ENCODE measurements at places on chromosomes 13 and 19.

GRCh38 chr13:46124531-46124966 lies 19.7 kb upstream of the CPB2 start:
- no peak for DNase-seq

GRCh38 chr19:4053423-4054324 lies 13.0 kb downstream of the ZBTB7A start:
- no peak for DNase-seq

GRCh38 chr19:16249826-16250404 lies 52.2 kb downstream of the AP1M1 start:
- no peak for DNase-seq

DNA sequence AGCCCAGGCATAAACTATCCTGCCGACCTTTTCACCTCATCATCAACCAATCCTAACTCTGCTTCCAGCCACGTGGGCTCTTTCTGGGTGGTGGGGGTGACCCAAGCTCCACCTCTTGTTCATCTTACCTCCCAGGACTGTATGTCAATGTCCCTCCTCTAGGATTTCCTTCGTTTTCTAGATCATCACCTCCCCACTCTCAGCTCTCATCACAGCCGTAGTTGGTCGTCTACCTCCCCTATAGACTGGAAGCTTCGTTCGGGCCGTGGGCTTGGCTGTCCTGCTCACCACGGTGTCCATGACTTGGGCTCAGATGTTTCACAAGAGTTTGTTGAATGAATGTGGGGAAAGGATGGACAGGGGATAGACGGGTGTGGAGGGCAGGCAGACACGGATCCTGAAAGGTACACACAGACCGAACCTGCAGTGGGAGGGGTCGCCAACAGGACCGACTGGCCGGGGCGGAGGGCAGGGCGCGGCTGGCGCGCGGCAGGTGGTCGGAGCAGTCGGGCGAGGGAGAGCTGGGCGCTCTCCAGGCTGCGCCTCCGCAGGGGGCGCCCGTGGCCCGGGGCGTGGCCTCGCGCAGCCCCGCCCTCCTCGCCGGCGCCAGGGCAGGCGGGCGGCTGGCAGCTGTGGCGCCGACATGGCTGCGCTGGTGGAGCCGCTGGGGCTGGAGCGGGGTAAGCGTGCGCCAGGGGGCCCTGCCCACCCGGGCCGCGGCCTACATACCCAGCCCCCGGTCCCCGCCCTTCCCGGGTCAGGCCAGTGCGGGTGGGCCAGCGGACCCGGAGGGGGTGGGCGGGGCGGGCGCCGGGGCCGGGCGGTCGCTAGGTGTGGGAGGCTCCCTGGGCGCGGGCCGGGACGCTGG lies at the start of gene LIN7B:
TSS of gene LIN7B (plus strand) at position 609 of the 868 bp plus-strand sequence. CDS start at position 644, 35 bp downstream.
- DNase-seq: peak; percentile 64

DNA sequence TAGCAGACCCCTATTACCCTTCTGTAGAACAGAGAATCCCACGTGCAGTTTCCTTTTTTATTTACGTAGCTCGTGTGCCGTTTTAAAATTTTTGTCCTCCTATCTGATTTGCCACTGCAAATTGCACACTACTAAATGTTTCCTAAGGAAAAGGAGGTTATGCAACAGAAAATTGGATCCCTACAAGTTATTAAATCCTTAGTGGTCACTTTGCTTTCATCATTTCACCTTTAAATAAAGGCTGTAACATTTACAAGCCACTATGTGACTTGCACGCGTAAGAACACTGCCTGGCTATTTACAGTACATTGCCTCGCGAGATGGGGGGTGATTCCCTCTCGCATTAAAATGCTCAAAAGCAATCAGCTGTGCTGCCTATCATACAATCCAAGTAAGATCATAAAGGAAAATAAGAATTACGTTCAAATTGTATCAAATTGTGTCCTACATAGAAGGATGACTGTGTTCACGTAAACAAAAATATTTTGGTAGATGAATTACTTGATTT lies 525.6 kb downstream of the SUCLA2 start:
- DNase-seq: no peak

GRCh38 chr13:69903081-69903480 lies 204.5 kb upstream of the ATXN8OS start:
- no peak for DNase-seq

- no peak for DNase-seq
These were observed 40.9 kb downstream of the GSX1 start for GRCh38 chr13:27833206-27833605.

- DNase-seq: no peak
These were observed 1486.8 kb downstream of the EFNB2 start for GRCh38 chr13:105048677-105049076.

DNA sequence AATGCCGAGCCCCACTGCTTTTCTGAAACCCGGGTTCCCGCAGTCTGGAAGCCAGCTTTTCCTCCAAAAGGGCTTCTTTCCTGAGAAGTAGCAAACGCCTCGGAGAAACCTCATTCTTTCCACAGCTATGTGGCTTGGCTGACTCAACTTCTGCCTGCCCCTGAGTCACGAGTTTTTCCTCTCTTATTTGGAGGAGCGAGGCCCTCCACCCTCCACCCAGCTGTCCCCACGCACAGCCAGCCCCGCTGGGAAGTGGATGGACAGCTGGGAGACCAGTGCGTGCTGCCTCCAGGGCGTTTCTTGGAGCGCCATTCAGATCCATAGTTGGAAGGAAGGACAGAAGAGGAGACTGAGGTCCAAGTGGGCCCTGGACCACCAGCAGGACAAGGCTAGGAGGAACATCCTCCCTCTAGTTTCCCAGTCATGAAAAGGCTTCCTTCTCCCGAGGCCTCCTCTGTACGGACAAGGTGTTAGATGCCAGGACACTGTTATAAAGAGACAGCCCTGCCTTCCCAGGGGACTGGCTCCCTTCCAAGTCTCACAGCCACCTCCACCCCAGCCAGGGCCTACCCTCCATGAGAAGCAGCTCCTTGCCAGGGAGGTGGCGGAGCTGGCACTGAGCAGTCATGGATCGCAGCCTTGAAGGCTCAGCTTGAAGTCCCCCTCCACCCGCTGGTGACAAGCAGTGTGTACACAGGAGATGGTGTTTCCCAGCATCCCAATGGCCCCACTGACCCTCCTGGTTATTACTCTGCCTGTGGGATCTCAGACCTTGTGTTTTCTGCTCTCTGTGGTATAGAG lies 2.5 kb upstream of the PLEKHF1 start:
- DNase-seq: no peak

GRCh38 chr13:110457361-110457760 lies 104.2 kb downstream of the RAB20 start:
- no peak for DNase-seq

GRCh38 chr13:43920965-43921674 lies 41.4 kb downstream of the LACC1 start:
- no peak for DNase-seq

- no peak for DNase-seq
These were observed 37.8 kb upstream of the SLC7A10 start for GRCh38 chr19:33263325-33264023.

GRCh38 chr19:29578349-29578748 lies 27.7 kb upstream of the POP4 start:
- no peak for DNase-seq

- no peak for DNase-seq
These were observed 309.4 kb upstream of the KLF12 start for GRCh38 chr13:74443631-74444030.

- no peak for DNase-seq
These were observed 528.9 kb downstream of the DACH1 start for GRCh38 chr13:71338070-71338469.

DNA sequence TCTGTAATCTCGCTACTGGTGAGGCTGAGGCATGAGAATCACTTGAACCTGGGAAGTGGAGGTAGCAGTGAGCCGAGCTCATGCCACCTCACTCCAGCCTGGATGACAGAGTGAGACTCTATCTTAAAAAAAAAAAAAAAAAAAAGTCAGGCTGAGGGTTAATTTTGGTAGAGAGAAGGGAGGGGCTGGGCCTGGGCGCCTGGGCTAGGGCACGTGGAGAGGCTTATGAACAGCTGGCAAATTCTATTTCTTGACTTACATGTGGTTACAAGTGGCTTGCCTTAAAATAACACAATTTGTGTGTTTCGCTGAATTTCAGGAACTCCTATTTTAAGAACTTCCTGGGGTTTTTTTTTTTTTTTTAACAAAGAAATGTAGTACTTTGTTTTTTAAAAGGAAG lies 47.6 kb upstream of the MAP3K10 start:
- DNase-seq: no peak

- no peak for DNase-seq
These were observed 360.9 kb downstream of the FGF9 start for GRCh38 chr13:22031702-22032286.

GRCh38 chr13:48885027-48885395 lies 90.7 kb upstream of the FNDC3A start:
- no peak for DNase-seq

GRCh38 chr13:74651121-74651520 lies 516.9 kb upstream of the KLF12 start:
- DNase-seq: no peak

DNA sequence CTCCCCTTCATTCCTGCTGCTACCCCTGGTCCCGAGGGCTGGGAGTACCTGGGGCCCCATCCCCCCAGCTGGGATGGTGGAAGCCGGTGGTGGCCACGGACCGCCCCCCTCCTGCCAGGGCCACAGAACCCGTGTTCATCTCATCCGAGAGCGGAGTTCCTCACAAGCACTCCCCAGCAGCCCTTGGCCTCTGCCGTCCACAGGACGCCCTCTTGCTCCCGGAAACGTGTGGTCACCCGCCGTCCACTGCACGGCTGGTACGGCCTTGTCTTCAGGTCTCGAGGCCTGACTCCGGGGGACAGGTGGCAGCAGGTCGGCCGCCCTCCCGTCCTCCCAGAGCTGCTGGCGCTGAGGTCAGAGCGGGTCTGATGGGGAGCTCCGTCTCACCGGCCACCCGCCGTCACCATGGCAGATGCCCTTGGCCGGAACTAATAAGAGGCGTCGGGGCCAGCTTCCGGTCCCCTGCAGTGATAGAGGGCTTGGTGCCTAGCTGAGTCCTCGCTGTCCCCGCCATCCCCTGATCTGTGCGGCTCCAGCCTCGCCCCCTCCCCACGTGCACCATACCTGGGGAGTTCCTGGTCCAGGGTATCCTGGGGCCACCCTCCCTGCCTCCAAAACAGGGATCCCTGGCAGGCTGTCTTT lies 16.5 kb upstream of the CSNK1G2 start:
- DNase-seq: no peak

DNA sequence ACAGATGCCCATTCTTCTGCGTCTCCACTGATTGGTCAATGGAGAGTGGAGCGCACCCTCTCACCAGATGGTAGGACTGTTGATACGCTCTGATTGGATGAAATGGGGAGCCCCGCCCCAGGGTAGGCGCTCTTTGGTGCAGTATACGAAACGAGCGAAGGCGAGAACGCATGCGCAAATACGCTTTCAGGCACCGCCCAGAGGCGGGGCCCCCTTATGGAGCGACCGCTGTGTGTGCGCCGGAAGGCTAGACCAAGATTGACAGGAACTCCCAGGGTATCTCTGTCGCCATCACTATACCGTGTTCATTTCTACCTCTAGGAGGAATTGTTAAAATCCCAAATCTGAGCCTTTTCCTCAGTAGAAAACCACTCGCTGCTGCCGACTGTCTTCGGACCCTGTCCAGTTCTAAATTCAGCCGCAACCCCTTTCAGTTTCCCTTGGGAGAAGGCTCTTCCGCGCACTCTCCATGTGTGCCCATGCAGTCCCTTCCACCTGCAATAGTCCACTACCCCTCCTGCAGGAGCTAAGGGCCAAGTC lies 720 bp upstream of the HNRNPL start:
- DNase-seq: peak; percentile 93

DNA sequence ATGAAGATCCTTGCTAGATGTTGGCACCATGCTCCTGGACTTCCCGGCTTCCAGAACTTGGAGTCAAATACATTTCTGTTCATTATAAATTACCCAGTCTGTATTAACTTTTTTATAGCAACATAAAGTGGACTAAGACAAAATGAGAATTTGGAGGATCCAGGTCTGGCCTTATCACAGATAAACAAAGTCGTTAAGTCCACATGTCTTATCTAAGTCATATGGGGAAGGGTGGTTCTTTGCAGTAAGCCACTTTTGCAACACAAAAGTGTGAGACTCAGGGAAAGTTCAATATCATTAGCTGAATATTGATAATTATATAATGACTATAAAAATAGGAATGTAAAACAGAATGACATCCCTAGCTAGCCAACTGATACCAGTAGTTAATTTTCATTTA lies 91.6 kb upstream of the SIAH3 start:
- DNase-seq: no peak

DNA sequence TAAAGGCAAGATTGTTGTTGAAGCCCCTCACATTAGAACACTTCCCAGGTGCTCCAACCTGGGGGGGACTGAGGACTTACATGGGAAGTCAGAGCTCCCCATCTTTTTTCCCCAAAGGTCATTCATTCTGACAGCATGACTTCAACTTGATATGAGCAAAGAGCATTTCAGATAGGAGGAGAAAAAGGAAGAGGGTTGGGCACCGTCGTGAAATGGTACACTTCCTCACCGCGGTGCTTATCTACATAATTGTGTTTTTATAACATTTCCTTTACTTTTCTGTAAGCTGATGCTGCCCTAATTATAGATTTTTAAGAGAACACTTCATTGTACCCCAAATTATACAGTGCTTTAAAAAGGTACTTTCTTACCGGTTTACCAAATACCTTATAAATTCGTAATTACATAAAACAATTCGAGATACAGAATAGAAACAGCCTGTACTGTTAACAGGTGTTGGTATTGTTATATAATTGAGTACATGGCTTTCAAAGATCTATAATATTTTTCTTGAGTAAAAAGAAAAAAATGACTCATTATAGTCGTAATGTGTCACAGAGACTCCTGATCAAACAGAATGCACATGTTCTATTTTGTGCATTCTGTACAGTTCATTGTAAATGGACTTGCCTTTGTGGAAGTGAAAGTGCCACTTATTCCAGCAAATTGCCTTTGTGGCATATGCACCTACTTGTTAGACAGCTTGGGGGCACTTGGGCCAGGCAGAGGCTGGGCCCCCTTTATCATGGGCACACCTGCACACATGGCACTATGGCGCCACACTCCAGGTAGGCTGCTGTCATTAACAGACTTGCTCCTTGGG lies 81.8 kb downstream of the GGACT start:
- DNase-seq: no peak

DNA sequence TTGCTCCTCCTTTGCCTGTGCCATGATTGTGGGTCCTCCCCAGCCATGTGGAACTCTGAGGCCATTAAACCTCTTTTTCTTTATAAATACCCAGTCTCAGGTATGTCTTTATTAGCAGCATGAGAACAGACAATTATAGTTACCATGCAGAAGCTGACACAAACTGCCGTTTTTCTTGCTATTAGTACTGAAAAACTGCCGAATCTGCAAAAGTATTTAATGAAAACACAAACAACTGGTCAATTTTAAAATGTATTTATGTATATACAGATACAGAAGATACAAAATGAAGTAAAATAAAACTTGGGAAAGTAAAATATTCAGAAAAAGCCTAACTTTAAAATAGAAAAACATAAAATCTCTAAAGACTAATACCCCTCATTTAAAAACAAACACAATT lies 206.3 kb downstream of the DIAPH3 start:
- no peak for DNase-seq

- DNase-seq: peak; percentile 81
These were observed 565 bp upstream of the ZFP30 start for GRCh38 chr19:37655689-37656371.

GRCh38 chr13:81116461-81117282 lies 775.7 kb upstream of the SPRY2 start:
- DNase-seq: no peak

Data from naive thymus-derived CD8-positive, alpha-beta T cell (primary cell).